ENCODE measurements at places on chromosomes 1 and 21. TPM values are rescaled to one million over a fixed set of nuclear protein-coding genes. Genes with fewer than 3 reads are reported as not detected.

GRCh38 chr1:209458921-209459320 lies 124.6 kb upstream of the CAMK1G start:
- no peak for DNase-seq

Gene GJA9
- not detected for total RNA-seq

- no peak for DNase-seq
Observed at GRCh38 chr1:192632641-192633532, 3.1 kb upstream of the RGS13 start.

DNA sequence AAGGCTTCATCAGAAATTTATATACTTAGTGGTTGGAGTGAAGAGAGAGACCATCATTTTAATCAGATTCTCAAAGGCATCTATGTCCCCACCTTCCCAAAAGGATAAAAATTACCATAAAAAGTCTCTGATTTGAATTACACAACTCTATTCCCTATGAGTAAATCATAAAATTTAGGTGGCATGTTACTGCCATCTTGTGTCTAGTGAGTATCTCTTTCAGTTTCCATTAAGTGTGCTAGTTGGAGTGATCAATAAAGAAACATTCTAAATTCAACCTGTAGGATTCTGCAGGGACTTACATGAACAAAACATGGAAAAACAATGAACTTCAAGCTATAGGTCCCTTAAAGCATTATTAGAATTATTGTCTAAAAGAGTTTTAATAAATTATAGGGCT lies 655.4 kb downstream of the LTN1 start:
- DNase-seq, result no peak

- DNase-seq, result no peak
Observed at GRCh38 chr1:31238986-31239613, 587 bp downstream of the NKAIN1 start.

Gene DNAJC6
- total RNA-seq, result 0.25 TPM

Gene CAMK2N1
- 27.4 TPM for total RNA-seq

Gene SPRR3
- not detected for total RNA-seq

- DNase-seq, result no peak
Observed at GRCh38 chr1:31400393-31400792, 12.6 kb upstream of the SERINC2 start.

GRCh38 chr1:228748431-228748830 lies 13.2 kb downstream of the RHOU start:
- DNase-seq, result no peak

Gene SLC26A9
- 0.05 TPM for total RNA-seq

Gene REN
- total RNA-seq, result 0.20 TPM

- DNase-seq, result no peak
Observed at GRCh38 chr1:19559641-19560040, 74.3 kb upstream of the CAPZB start.

Gene GNL2
- total RNA-seq, result 11.5 TPM

DNA sequence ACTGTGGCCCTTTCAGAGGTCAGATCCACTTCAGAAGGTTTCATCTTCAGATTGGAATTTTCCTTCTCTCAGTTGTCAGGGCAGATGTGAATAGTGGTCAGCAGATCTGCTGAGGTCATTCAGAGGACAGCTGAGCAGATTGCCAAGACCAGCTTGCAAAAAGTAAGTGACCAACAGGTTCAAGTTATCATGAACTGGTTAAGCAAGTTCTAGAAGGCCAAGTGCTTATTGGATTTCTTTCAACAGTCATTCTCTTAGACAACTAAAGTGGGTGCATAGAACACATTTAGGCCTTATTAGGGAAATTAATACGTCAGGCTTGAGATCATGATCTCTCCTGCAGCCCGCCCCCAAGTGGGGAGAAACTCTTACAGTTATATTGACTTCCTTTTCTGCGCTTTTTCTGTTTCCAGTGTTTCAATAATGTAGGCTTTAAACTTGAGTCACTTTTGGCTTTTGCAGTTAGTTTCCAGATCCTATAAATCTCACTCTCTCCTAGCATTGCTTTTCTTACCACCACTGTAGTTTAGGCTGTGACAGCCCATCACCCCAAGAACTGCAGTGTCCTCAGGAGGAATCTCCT lies 96.4 kb downstream of the C1orf21 start:
- DNase-seq, result no peak

Gene UBAP2L
- 38.0 TPM for total RNA-seq

DNA sequence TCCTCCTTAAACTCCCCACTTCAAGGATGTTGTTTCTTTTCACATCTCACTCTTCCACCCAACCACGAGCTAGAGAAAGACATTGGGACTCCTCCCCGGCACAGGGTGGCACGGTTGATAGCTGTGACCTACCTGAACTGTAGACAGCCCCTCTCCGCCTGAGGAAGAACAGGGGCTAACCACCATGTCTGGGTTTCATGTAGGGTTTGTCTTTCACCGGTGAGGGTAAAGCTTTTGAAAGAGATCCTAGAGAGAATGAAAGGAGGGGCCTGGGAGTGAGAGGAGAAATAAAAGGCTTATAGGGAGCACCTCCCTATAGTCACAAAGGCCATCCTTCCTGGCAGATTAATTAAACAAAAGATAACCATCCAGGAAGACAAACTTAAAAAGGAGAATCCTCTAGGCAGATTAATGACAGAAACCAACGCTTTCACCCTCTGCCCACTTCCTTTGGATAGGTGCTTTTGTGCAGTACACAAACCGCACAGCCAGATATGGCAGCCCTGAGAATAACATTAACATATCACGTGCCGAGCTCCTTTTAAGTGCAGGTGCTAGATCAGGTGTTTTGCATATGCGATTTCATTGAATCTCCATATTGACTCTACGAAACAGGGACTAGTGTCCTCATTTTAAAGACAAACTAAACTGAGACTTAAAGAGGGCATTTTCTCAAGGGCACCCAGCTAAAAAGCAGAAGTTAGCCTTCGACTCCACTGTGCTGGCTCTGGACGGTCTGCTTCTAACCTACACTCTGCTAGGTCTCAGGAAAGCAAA lies 178.1 kb upstream of the RUNX1 start:
- no peak for DNase-seq

Gene LPAR3
- 0.08 TPM for total RNA-seq

DNA sequence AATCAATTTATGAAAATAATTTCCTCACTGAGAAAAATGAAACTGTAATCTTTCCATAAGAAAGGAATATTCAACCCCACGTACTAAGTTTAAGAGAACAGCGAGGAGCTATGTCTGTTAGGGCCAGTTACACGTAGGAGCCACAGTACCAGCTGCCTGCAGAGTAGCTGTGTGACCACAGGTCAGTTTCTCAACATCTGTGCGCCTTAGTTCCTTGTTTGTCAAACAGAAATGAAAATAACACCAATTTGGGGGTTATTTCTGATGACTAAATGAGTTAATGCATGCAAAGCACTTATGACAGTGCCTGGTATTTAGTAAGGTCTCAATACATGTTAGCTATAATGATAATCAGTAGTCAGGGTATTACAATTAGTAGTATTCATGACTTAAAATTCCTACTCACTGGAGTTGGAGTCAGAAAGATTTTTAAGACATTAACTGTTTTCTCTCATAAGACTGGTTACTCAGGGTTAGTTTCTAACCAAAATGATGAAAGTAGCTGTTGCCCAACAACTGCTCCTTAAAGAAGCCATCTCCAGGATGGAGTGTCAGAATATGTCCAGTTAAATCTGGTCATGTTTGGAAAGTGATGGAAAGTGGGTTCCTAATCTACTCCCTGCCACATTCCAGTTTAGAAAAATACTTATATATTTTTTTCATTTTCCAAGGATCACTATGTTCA lies 85.8 kb upstream of the ZNF648 start:
- DNase-seq, result no peak

Gene SPATA1
- total RNA-seq, result 1.6 TPM

Gene ACTL8
- not detected for total RNA-seq

GRCh38 chr1:6420454-6421042 lies 829 bp upstream of the HES2 start:
- no peak for DNase-seq

GRCh38 chr1:17745479-17745955 lies 9.6 kb upstream of the ACTL8 start:
- DNase-seq, result no peak

- peak; percentile 21 for DNase-seq
Observed at GRCh38 chr1:7376676-7377075, 394.4 kb upstream of the VAMP3 start.

DNA sequence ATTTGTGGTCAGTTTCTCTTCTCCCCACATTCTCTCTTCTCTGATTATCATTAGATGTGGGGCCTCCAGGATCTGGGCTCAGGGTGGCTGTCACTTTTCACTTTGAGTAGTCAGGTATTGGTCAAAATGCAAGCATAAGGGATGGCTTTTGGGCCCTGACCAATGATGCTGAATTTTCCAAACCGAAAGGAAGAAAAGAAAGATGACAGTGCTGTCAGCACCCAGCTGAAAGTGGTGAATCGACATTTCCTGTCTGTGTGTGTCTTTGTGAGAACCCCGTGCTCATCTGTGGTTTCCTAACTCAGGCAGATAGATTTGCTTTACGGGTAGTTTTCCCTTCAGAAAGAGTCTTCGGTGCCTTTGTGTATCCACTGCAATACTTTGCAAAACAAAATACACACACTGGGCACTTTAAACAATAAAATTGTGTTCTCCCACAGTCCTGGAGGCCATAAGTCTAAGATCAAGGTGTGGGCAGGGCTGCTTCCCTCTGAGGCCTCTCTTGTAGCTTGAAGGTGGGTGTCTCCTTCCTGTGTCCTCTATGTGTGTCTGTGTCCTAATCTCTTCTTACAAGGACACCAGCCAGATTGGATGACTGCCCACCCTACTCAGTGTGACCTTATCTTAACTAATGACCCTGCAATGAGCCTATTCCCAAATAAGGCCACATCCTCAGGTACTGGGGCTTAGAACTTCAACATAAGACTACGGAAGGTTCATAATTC lies 274.8 kb upstream of the AJAP1 start:
- no peak for DNase-seq

Gene PADI3
- total RNA-seq, result not detected

GRCh38 chr1:233700338-233700737 lies 86.4 kb downstream of the KCNK1 start:
- no peak for DNase-seq

Gene TRIM46
- 0.23 TPM for total RNA-seq

DNA sequence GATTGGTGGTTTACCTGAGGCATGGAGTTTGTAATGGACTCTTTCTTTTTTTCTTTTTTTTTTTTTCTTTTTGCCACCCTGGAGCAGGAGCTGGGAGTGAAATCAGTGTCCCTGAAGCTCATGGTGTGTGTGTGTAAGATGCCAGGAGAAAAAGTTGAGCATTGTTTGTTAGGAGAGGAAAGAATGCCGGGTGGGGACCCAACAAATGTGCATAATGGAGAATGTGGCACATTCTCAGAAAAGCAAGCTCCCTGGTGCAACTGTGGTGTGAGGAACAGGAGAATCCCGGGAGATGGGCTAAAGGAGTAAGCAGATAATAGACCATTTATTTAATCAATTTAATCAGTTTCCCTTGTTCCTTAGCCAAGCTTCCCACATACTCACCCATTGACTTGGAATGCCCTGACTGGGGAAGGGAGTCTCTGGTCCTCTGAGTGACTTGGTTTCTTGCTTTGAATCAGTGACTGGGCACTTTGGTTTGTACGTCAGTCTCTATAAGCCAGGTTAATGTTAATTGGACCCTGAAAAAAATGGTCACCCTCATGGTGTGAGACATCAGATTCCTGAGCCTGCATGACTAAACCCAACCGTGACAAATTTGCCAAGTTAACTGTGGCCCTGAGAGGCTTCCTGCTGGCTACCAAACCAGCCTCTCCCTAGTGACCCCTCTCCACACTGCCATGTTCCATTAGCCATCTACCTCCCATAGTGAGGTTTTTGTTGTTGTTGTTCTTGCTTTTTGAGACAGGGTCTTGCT lies 43.9 kb upstream of the ITPKB start:
- DNase-seq, result no peak

All from left lobe of liver (tissue), 2 donors.